ENCODE measurements at places on chromosomes 3 and 15.

GRCh38 chr3:172283841-172284357, 164.4 kb downstream of the GHSR start:
- DNase-seq = no peak

DNA sequence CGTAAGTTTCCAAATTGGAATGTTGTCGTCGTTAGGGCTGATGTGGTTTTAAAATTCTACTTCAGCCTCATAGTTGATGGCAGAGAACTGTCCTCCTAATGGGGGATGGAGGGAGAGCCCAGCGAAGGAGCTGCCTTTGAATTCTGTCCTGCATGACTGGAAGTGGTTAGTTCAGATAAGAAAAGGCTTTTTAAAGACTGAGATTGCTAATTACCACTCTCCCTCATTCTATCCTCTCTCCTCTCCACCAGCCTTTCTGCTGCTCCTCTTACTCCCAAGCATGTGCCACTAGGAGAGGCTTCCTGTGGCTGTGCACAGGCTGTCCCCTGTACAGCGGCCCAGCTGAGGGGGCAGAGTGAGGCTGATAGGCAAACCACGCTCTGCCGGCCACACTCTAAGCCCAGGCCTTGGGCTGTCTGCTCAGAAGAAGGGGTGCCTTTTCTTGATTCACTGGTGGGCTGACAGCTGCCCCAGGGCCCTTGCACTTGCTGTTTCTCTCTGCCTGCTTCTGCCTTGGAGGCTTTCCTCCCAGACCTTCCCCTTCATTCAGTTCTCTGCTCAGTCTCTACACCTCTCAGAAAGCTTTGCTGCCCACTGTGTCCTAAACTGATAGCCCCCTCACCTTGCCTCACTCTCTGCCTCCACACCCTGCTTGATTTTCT, 8.7 kb upstream of the PAQR9 start:
- DNase-seq = no peak

DNA sequence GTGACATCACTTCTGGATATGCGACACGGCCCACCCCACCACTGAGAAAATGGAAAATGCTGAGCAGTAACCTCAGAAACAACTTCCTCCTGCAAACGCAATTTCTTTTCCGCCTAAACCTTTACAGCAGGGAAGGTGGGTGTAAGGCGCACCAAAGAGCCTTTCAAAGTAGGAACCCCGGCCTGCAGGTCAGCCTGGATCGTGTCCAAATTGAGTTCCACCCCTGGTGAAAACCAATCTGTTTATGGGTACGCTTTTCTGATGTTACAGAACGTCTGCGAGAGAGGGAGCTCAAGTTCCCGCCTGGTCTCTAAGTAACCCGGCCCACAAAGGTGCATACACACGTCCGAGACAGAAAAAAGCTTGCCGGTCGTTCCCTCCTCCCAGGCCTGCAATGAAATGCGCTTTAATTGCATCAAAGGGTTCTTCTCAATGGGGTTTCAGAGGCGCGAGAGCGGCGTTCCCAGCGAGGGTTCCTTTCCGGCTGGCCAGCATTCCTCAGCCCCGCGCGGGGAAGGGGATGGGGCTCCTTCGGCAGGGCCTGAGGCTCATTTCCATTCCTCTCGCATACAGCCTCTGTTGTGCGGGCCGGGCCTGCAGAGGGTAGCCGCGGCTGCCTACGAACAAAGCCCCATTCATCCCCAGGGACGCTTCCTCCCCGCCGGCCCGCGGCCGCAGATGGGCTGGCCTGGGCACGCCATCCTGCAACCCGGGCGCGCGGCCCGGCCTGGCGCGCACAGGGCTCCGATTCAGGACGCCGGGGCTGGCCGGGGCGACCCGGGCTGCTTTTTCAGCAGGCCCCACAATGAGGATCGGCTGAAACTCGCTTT, 138.1 kb downstream of the TMCO5A start:
- DNase-seq = no peak

- DNase-seq = no peak
Observed at GRCh38 chr3:33067484-33067883, 29.5 kb downstream of the GLB1 start.

DNA sequence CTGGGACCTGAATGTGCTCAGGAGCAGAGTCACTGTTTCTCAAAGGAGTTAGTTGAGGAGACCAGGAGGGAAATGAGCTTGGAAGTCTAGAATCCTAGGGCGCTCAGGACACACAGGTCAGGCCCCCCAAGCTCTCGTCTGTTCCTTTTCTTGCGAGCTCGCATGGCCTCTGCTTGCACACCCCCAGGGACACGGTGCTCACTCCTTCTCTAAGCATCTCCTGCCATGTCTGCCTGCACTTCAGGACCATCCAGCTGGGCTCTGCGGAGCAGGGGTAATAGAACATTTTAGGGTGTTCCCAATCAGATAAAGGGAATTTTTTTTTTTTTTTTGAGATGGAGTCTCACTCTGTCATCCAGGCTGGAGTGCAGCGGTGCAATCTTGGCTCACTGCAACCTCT, 213.2 kb downstream of the XXYLT1 start:
- DNase-seq = no peak

DNA sequence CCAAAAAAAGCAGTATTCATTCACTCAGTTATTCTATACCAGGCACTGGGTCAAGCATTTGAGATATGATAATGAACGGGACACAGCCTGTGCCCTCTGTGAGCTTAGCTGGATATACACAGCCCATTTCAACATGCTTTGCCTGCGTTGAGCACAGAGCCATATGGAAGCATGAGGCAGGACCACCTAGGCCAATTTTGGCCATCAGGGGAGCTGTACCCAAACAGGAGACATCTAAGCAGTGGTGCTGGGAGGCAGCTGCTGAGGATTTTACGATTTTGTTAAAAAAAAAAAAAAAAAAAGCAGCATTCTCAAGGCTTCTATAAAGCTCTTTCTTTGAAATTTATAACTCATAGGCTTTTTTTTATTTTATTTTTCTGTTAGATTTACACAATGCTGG, 87.2 kb upstream of the SLC2A2 start:
- DNase-seq = no peak

- DNase-seq = peak; percentile 22
Observed at GRCh38 chr3:129942296-129942695, 32.2 kb upstream of the TRH start.

GRCh38 chr3:72345237-72345878, 502.9 kb downstream of the SHQ1 start:
- no peak for DNase-seq

DNA sequence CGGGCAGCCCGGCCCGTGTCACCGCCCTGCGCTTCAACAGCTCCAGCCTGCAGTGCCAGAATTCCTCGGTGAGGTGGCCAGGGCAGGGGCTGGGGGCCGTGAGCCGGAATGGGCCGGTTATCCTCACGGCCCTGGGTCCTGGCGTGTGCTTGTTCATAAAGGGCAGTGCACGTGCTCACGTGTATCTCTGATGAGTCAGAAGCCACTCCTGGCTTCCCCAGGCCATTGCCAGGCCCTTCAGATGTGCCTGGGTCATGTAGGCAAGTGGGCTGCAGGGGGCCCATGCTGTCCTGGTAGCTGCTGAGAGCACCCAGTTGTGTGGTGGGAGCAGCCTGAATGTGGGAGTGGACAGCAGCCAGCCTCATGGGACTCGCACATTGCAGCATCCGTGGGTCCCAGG, 29.2 kb downstream of the PLXNA1 start:
- DNase-seq = no peak

DNA sequence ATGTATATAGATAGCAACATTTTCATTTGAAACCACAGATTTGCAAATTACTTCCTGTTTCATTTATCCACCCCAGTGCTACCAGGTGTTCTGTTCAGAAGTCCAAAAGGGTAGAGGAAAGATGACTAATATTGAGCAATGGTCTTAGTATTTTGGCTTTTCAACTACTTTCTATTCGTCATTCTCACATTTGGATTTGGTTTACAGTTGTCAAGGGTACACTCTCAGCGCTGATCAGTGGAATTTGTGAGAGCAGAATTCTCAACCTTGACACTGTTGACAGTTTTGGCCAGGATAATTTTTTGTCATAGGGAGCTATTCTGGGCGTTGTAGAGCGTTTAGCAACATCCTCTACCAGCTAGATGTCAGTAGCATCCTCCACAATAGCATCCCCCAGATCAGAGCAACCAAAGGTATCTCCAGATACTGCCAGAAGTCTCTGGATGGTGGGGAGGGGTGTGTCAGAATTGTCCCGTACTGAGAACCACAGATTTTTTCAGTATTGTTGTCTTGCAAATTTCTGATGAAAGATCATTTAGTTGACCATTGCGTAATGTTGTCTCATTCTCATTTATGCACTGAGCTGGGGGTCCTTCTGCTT, 4.2 kb downstream of the HMCES start:
- peak; percentile 35 for DNase-seq

- DNase-seq = no peak
Observed at GRCh38 chr15:57156210-57156884, 220.0 kb upstream of the CGNL1 start.

DNA sequence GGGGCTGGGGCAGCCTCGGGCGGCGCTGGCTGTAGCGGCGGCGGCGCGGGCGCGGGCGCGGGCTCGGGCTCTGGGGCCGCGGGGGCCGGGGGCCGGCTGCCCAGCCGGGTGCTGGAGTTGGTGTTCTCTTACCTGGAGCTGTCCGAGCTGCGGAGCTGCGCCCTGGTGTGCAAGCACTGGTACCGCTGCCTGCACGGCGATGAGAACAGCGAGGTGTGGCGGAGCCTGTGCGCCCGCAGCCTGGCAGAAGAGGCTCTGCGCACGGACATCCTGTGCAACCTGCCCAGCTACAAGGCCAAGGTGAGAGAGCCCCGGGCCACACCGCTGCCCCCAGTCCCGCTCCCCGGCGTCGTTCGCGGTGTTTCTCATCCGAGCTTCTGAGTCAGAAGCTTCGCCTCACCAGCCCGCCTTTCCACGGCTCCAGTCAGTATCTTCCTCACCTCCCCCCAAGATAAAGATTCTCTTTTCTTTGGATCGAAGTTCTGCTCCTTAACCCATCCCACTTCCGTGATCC, 600 bp downstream of the FBXO45 start:
- DNase-seq = peak; percentile 44

DNA sequence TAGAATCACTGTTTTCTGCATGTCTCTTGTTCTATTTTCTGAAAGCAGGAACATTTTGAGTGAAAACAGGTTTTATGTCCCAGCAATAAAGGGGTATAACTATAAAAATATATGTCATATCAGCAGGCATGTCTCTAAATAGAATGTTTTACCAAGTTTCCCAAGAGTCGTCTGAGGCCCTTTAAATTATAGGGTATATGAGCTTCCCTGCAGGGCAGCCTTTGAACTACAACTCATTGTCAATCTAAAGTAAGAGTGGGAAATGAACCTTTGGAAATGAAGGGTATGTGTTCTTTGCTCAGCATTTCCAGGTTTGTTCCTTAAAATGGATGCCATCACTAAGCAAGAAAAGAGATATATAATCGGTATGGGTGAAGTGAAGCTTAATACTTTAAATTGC, 138.6 kb downstream of the LSAMP start:
- DNase-seq = no peak

GRCh38 chr15:22878103-22878502, 39.6 kb downstream of the NIPA2 start:
- DNase-seq = no peak

DNA sequence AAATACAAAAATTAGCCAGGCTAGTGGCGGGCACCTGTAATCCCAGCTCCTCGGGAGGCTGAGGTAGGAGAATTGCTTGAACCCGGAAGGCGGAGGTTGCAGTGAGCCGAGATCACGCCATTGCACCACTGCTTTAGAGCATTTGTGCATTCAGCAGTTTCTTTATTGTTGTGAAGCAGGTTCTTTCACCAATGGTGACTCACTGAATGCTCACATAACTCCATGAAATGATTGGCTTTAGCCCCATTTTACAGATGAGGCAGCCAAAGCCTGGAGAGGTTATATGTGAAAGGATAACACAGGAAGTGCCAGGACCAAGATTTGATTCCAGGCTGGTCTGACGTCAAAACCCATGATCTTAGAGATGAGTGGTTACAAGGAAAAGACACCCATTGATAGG, 195.2 kb downstream of the SLCO3A1 start:
- DNase-seq = no peak

- DNase-seq = no peak
Observed at GRCh38 chr3:130276203-130276803, 69.2 kb upstream of the COL6A5 start.

DNA sequence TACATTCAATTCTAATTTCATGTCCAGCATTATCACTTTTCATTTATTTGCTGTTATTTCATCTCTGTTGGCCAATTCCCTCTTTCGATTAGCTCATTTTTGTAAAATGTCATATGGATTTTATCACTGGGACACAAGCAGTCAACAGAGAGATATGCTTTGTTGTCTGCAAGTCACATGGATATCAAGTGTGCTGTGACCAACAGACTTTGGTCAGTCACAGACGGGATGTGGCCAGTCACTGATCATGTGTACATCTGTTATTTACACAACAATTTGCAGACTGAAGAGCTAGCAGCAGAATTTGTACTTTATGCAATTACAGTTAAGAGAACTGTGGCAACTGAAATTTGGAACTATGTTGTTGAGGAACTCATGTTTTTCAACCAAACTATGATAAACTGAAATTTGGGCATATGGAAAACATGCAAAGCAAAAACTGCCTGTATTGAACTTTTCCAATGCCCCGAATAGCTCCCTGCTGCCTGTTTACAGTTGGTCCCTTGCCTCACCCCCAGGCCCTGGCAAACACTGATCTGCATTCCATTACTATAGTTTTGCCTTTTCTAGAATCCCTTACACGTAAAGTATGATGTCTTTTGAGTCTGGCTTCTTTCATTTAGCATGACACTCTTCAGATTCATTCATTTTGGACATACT, 104.4 kb downstream of the RPL22L1 start:
- no peak for DNase-seq

DNA sequence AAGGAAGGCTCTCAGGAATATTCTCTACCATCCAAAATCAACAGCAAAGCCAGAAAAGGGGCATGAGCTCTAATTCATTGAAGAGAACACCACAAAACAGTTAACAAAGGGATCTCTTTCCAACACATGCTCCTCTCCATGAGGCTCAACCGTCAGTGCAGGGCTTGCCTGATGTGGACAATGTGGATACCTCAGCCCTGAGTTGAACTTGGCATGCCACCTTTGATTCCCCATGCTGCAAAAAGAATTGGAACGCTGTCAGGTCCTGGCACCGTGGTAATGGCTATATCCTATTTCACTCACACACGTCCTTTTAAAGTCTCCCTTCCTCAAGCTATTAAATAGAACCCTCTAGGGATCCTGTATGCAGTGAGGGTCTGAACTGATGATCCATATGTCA, 30.7 kb upstream of the IP6K2 start:
- DNase-seq = no peak

GRCh38 chr3:195860456-195860855, 47.9 kb downstream of the TNK2 start:
- DNase-seq = no peak

- DNase-seq = peak; percentile 36
Observed at GRCh38 chr3:32392536-32393302, 1.1 kb downstream of the CMTM7 start.

- no peak for DNase-seq
Observed at GRCh38 chr3:127386490-127386889, 98.6 kb upstream of the PRR20G start.

GRCh38 chr15:64017591-64018163, 28.6 kb downstream of the DAPK2 start:
- DNase-seq = no peak

- DNase-seq = no peak
Observed at GRCh38 chr3:113079218-113079961, 88.6 kb downstream of the GTPBP8 start.
